Activated B cell treated with CpG ODN at 0.5 μM for 24 hours (primary cell): ENCODE measurements at places on chromosomes 12 and 14. TPM values are rescaled to one million over a fixed set of nuclear protein-coding genes. Genes with fewer than 3 reads are reported as not detected.

DNA sequence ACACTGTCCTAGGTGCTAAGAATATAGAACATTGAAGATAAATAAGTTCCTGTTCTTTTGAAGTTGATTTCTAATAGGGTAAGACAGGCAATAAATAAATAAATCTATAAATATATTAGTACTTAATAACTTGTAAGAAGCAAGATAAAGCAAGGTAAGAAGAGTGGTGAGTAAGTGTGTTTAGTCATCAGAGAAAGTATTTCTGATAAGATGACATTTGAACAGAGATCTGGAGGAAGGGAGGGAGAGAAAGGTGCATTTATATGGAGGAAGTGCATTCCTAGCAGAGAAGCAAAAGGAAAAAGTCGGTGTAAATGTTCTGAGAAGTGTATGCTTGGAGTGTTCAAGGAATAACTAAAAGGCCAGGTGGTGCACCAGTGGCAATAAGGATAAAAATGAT, 184.4 kb upstream of the GRIP1 start:
- H3K27ac ChIP-seq, result no peak overlapping the region
- no peaks in the 10 kb centered on the region for H3K4me1 ChIP-seq
- H3K36me3 ChIP-seq, result no peaks in the 10 kb centered on the region
- no peak overlapping the region for H3K4me3 ChIP-seq
- peaks cover 16% of the 10 kb centered on the region for H3K27me3 ChIP-seq

Gene RPL6
- total RNA-seq, result 2,197 and 2,546 TPM in 2 replicates

Gene MYH6
- not detected in 2 replicates for total RNA-seq

GRCh38 chr14:100655741-100656085, 68.5 kb upstream of the BEGAIN start:
- no peak for DNase-seq
- peaks cover 8% of the 10 kb centered on the region for H3K4me1 ChIP-seq
- no peaks in the 10 kb centered on the region for H3K36me3 ChIP-seq

- H3K4me3 ChIP-seq, result no peak overlapping the region
- H3K36me3 ChIP-seq, result peaks cover 40% of the 10 kb centered on the region
- no peaks in the 10 kb centered on the region for H3K4me1 ChIP-seq
- no peak overlapping the region for H3K27ac ChIP-seq
- H3K27me3 ChIP-seq, result no peaks in the 10 kb centered on the region
Measured at GRCh38 chr14:91454155-91454554, 36.5 kb upstream of the CCDC88C start.

Gene SPX
- 0.18 and 0.54 TPM in 2 replicates for total RNA-seq

- H3K36me3 ChIP-seq, result no peaks in the 10 kb centered on the region
- H3K4me3 ChIP-seq, result no peak overlapping the region
- H3K27me3 ChIP-seq, result no peaks in the 10 kb centered on the region
Measured at GRCh38 chr14:64324461-64324860, 30.3 kb upstream of the ESR2 start.

- no peak for DNase-seq
- H3K36me3 ChIP-seq, result no peaks in the 10 kb centered on the region
- peaks cover 27% of the 10 kb centered on the region for H3K27me3 ChIP-seq
- no peak overlapping the region for H3K4me3 ChIP-seq
Measured at GRCh38 chr12:115872919-115873357, 404.6 kb downstream of the MED13L start.

DNA sequence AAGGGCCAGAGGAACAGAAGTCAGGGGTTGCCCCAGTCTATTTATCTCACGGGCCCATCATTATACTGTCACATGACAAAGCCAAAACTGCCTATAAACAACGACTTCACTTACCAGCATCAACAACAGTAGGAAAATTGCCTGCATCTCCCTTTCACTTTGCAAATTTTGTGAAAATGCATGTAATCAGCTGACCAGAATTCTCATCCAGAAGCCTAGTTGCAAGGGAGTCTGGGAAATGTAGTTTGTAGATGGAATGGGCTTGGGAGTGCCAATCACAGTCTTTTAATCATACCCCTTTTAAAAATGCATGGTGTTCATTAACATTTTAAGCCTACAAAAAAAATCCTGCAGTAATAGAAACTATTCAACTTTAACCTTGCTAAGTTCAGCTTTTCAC, 369.3 kb upstream of the TMPO start:
- no peak overlapping the region for H3K4me3 ChIP-seq
- no peaks in the 10 kb centered on the region for H3K4me1 ChIP-seq
- no peak overlapping the region for H3K27ac ChIP-seq
- no peak for DNase-seq
- H3K27me3 ChIP-seq, result no peaks in the 10 kb centered on the region

GRCh38 chr12:131141514-131141913, 187.8 kb downstream of the ADGRD1 start:
- H3K27me3 ChIP-seq, result peaks cover 3% of the 10 kb centered on the region
- no peaks in the 10 kb centered on the region for H3K4me1 ChIP-seq
- no peaks in the 10 kb centered on the region for H3K36me3 ChIP-seq
- DNase-seq, result no peak

Gene FOXG1
- total RNA-seq, result not detected in 2 replicates

GRCh38 chr14:65332141-65332871, 80.2 kb upstream of the FUT8 start:
- peaks cover 74% of the 10 kb centered on the region for H3K4me1 ChIP-seq
- H3K27ac ChIP-seq, result peak overlapping the region; percentile 71
- H3K36me3 ChIP-seq, result no peaks in the 10 kb centered on the region
- DNase-seq, result no peak
- H3K27me3 ChIP-seq, result no peaks in the 10 kb centered on the region

DNA sequence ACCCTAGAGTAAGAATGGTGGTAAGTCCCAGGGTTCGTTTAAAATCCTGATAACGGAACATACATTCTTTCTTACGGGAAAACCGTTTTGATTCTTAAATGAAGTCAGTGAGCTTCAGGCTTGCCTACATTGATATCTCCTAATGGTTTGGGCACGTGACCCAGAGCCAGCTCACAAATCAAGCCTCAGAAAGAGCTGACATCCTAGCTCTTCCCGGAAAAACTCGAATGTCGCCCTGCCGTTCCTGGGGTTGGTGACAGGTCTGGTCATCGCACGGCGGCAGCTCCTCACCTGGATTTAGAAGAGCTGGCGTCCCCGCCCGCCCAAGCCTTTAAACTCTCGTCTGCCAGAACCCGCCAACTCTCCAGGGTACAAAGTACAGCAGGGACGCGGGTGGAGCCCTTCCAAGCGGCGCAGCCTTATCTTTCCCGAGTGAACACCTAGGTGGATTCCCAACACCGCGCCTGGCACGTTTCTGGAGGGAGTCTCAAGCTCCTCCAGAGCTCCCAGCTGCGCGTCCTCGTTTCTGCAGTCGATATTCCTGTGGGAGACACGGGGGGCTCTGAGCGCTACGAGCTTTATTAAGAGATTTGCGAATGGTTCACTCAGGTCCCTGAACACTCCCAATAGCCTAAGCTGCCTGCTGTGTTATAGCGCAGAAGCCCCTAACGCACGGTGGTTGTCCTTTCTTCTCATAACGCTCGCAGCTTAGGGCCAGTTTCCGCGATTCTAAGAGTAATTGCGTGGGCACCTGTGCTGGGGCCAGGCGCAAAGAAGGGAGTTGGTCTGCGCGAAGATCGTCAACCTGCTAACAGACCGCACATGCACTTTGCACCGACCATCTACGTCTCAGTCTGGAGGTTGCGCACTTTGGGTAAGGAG, at the start of gene SSTR1:
Gene SSTR1, plus strand, starts transcription at position 169 of the 882 bp plus-strand sequence. CDS start 1,486 bp downstream, outside the sequence.
- H3K4me1 ChIP-seq, result no peaks in the 10 kb centered on the region
- no peak for DNase-seq
- H3K36me3 ChIP-seq, result peaks cover 2% of the 10 kb centered on the region
- H3K27me3 ChIP-seq, result peaks cover 38% of the 10 kb centered on the region
- no peak within 1 kb of the TSS for H3K27ac ChIP-seq

DNA sequence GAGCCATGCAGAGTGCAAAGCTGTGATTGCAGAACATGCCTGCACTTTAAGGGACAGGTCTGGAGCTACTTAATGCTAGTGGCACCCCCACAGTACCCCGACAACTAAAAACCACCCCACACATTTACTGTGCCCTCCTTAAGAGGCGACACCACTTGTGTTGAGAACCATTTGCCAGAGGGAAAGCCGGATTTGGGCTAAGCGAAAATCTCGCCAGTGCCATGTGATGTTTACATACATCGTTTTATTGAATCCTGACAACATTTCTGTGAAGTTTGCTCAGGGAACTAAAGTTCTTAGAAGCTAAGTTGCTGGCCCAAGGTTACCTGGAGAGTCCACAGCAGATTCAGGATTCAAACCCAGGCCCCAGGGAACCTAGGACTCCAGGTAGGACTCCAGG, 119.0 kb upstream of the FKBP4 start:
- no peak overlapping the region for H3K4me3 ChIP-seq
- no peaks in the 10 kb centered on the region for H3K27me3 ChIP-seq
- DNase-seq, result no peak
- H3K4me1 ChIP-seq, result no peaks in the 10 kb centered on the region
- H3K27ac ChIP-seq, result no peak overlapping the region

DNA sequence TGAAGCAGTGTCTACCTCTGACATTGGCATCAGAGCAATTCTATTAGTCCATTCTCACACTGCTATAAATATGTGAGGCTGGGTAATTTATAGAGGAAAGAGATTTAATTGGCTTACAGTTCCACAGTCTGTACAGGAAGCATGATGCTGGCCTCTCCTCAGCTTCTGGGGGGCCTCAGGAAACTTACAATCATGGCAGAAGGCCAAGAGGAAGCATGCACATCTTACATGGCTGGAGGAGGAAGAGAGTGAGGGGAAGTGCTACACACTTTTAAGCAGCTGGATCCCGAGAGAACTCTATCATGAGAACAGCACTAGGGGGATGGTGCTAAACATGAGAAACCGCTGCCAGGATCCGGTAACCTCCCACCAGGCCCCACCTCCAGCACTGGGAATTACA, 25.7 kb upstream of the SEL1L start:
- no peaks in the 10 kb centered on the region for H3K4me1 ChIP-seq
- no peak overlapping the region for H3K4me3 ChIP-seq
- no peaks in the 10 kb centered on the region for H3K36me3 ChIP-seq

DNA sequence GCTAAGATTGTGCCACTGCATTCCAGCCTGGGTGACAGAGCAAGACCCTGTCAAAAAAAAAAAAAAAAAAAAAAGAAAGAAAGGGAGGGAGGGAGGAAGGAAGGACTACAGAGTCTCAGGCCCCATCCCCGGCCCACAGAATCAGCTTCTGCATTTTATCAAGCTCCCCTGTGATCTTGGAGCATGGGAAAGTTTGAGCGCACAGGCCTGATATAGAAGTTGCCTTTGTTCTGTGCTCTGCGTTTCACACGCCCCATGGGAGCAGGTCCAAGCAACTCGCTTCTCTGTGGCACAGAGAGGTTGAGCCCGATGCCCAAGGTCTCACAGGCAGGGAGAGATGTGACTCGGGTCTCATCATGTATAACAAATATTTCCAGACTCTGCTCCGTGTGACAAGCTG, 101.8 kb downstream of the PHETA1 start:
- H3K27me3 ChIP-seq, result peaks cover 12% of the 10 kb centered on the region
- no peak overlapping the region for H3K4me3 ChIP-seq
- no peak overlapping the region for H3K27ac ChIP-seq
- H3K4me1 ChIP-seq, result no peaks in the 10 kb centered on the region
- no peak for DNase-seq
- no peaks in the 10 kb centered on the region for H3K36me3 ChIP-seq

DNA sequence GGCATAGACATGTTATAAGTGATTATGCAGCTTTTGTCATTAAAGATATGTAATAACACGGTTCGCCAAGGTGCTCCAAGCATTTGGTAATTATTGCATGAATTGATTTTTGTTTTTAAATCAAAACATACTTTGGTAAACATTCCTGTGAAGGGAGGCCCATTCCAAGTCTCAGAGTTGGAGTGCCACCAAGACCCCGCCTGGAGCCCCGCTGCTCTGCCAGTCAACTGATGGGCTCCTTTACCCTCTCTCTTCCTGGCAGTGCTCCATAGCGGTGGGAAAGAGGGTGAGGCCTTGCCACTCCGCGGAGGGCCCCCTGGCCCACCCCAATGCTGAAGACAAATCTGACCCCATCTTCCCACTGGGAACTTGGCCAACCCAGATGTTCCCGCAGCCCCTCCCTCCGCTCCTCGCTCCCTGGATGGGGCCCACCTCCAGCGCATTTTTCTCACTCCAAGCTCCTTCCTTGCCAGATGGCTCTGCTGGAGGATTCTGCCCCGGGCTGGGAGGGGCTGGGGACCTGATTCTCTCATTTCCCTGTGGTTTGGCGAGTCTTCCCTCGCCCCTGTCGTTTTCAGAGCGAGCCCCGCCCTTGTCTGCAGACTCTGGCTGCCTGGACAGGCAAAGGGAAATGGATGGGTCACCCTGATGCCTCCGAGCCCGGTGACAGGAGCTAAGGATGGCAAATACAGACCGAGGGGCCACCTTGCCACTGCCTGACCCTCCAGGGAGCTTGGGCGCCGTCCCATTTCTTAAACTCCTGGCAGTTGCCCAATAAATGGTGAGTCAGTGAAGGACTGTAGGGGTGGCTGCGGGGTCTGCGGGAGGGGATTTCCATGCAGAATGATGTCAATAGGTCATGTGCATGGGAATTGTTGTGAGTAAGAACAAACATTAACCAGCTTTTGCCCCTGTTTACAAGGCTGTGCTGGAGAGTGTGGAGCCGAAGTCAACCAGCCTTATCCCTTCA, 9.2 kb upstream of the PAPLN start:
- peaks cover 36% of the 10 kb centered on the region for H3K36me3 ChIP-seq
- H3K27ac ChIP-seq, result no peak overlapping the region
- H3K27me3 ChIP-seq, result peaks cover 2% of the 10 kb centered on the region
- H3K4me1 ChIP-seq, result peaks cover 7% of the 10 kb centered on the region

GRCh38 chr12:65953631-65954030, 129.3 kb downstream of the HMGA2 start:
- H3K36me3 ChIP-seq, result no peaks in the 10 kb centered on the region
- no peaks in the 10 kb centered on the region for H3K27me3 ChIP-seq
- DNase-seq, result no peak
- no peaks in the 10 kb centered on the region for H3K4me1 ChIP-seq
- no peak overlapping the region for H3K27ac ChIP-seq

- H3K4me3 ChIP-seq, result no peak overlapping the region
- no peaks in the 10 kb centered on the region for H3K36me3 ChIP-seq
- H3K27ac ChIP-seq, result no peak overlapping the region
- H3K27me3 ChIP-seq, result no peaks in the 10 kb centered on the region
- no peak for DNase-seq
- no peaks in the 10 kb centered on the region for H3K4me1 ChIP-seq
Measured at GRCh38 chr14:90416720-90417119, 19.9 kb downstream of the CALM1 start.

Gene SLC39A2
- 0.38 TPM in 1 of 2 replicates, not detected in the other for total RNA-seq

DNA sequence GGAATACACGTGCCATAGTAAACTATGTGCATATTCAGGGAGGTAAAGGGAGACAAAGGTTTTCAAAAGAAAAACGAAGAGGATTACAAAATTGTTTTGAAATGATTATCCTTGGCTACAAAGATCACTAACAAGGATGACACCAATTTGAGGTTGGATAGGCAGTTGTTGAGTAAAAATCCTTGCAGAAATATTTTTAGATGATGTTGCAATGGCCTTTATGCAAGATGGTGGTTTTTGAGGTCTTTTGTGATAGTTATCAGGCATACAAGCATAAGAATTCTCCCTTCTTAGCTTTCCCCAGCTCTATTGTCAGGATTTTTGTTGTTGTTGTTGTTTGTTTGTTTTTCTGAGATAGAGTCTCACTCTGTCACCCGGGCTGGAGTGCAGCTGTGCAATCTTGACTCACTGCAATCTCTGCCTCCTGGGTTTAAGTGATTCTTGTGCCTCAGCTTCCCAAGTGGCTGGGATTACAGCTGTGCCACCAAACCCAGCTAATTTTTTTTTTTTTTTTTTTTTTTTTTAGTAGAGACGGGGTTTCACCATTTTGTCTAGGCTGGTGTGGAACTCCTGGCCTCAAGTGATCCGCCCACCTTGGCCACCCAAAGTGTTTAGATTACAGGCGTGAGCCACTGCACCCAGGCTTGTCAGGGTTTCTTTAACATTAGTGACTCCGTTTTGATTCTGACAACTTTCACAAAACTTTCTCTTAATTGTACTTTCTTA, 7.8 kb downstream of the RNASE1 start:
- H3K27me3 ChIP-seq, result no peaks in the 10 kb centered on the region
- H3K27ac ChIP-seq, result no peak overlapping the region
- H3K36me3 ChIP-seq, result no peaks in the 10 kb centered on the region
- no peak overlapping the region for H3K4me3 ChIP-seq

Gene TSPAN11
- not detected in 2 replicates for total RNA-seq
